Neural cell (in vitro differentiated cells): ENCODE measurements at places on chromosomes 16 and 17. TPM values are rescaled to one million over a fixed set of nuclear protein-coding genes. Genes with fewer than 3 reads are reported as not detected.

Gene MARCHF10
- 0.27 and 1.7 TPM in 2 replicates for polyA plus RNA-seq

Gene HSF5
- polyA plus RNA-seq, result 0.21 and 0.32 TPM in 2 replicates

Gene MYH8
- polyA plus RNA-seq, result 3.0 and 3.7 TPM in 2 replicates

Gene CHD9NB
- polyA plus RNA-seq, result 0.16 and 0.17 TPM in 2 replicates

Gene FBXW10
- 0.21 and 0.56 TPM in 2 replicates for polyA plus RNA-seq

Gene RBFOX1
- polyA plus RNA-seq, result 56.8 and 70.8 TPM in 2 replicates

Gene CEP131
- 21.3 and 33.0 TPM in 2 replicates for polyA plus RNA-seq

Gene NATD1
- 2.5 and 2.8 TPM in 2 replicates for polyA plus RNA-seq

Gene RARA
- polyA plus RNA-seq, result 4.7 and 6.6 TPM in 2 replicates

Gene OR2C1
- polyA plus RNA-seq, result 0.22 TPM in 1 of 2 replicates, not detected in the other

Gene HSPB9
- not detected in 2 replicates for polyA plus RNA-seq

Gene KRTAP4-1
- polyA plus RNA-seq, result not detected in 2 replicates

Gene SERPINF2
- polyA plus RNA-seq, result 1.6 TPM in 1 of 2 replicates, not detected in the other

Gene EPX
- polyA plus RNA-seq, result not detected in 2 replicates

Gene KRT36
- not detected in 2 replicates for polyA plus RNA-seq

Gene VTN
- 1.2 and 1.5 TPM in 2 replicates for polyA plus RNA-seq

Gene AXIN2
- 26.7 and 33.1 TPM in 2 replicates for polyA plus RNA-seq

Gene SHMT1
- 4.5 and 5.8 TPM in 2 replicates for polyA plus RNA-seq

Gene CCL16
- polyA plus RNA-seq, result not detected in 2 replicates

Gene ROGDI
- polyA plus RNA-seq, result 203 and 241 TPM in 2 replicates

Gene DHX58
- polyA plus RNA-seq, result 0.87 and 2.3 TPM in 2 replicates

Gene CANT1
- polyA plus RNA-seq, result 17.7 and 25.7 TPM in 2 replicates

Gene ADAP2
- polyA plus RNA-seq, result 0.92 and 1.1 TPM in 2 replicates

Gene PRCD
- 13.2 and 22.5 TPM in 2 replicates for polyA plus RNA-seq

Gene TMEM106A
- 2.3 TPM in 1 of 2 replicates, not detected in the other for polyA plus RNA-seq

Gene RNPS1
- 180 and 195 TPM in 2 replicates for polyA plus RNA-seq

Gene TAC4
- polyA plus RNA-seq, result not detected in 2 replicates

Gene FOXN1
- polyA plus RNA-seq, result not detected in 2 replicates

Gene STH
- not detected in 2 replicates for polyA plus RNA-seq

Gene GAST
- not detected in 2 replicates for polyA plus RNA-seq

Gene SMIM5
- 0.59 TPM in 1 of 2 replicates, not detected in the other for polyA plus RNA-seq

Gene NXPH3
- 2.4 TPM in 2 replicates for polyA plus RNA-seq

Gene ADGRG3
- 0.62 and 0.86 TPM in 2 replicates for polyA plus RNA-seq

Gene DHRS13
- 91.1 and 93.2 TPM in 2 replicates for polyA plus RNA-seq

Gene GPR179
- not detected in 2 replicates for polyA plus RNA-seq

Gene SLC5A2
- not detected in 2 replicates for polyA plus RNA-seq

Gene KRT33B
- not detected in 2 replicates for polyA plus RNA-seq
